ENCODE measurements at places on chromosomes 5 and 9. TPM values are rescaled to one million over a fixed set of nuclear protein-coding genes. Genes with fewer than 3 reads are reported as not detected.

DNA sequence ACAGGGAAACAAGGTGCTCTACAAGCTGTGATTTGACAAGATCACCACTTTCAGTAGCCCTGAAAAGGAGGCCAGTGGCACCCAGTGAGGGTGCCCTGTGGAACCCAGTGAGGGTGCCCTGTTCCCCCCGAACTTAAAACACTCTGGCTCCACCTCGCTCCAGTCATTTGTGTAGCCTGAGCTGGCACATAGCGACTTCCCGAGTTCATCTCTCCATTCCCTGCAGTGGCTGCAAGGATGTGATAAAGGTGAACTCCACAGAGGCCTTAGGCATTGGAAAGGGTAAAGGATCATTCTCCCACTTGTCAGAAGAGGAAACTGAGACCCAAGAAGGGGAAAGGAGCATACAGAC lies 21.9 kb upstream of the ANXA6 start:
- no peak for DNase-seq

DNA sequence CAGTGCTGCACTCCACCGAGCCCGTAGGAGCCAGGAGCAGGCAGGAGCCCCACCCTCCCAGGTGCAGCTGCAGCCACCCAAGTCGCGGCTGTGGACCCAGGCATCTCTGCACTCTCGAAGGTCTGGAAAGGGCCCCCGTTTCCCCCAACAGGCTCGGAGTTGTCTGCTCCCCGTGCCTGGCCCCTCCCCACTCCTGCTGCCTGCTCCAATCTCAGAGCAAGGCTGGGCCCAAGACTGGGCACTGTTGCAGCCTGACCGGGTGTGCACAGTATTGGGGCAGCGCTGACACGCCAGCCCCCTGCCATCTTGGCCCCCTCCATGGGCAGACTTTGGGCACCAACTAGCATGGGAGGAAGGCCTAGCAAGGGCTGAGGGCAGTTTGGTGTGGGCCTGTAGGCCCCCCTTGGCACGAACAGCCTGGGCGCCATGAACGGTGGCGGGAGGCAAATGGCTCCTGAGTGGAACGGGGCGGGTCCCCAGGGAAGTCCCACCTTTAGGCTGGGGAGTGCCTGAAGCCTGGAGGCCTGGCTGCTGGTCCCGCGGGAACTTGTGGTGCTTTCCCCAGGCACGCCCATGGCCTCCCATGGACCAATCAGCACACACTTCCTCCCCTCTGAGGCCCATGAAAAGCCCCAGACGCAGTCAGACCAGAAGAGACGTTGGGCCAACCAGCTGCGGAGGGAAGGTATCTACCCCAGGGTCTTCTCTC lies 60.4 kb downstream of the PSAT1 start:
- DNase-seq: no peak

GRCh38 chr5:151123897-151124751 lies 33.5 kb downstream of the ANXA6 start:
- DNase-seq: peak; percentile 39

GRCh38 chr9:121349009-121349408 lies 21.0 kb downstream of the STOM start:
- no peak for DNase-seq

Gene HSDL2
- 65.8 TPM for total RNA-seq

Gene SIMC1
- 6.9 TPM for total RNA-seq

DNA sequence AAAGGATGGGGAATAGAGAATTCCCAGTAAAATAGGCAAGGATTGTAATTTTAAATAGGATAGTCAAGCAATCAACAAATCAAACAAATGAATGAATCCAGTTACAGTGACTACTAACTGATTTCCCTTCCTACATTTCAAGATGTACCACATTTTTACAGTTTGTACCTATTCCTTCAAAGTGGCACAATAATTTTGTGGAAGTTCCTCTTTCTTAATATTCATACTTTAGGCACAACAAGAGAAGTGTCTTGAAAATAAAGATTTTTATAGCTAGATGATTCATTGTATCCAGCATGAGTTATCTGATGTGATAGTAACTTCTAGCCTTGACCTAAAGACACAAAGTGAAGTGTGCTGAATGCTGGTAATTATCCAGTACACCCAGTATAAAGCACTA lies 122.2 kb upstream of the ACOT12 start:
- DNase-seq: no peak

Gene ERGIC1
- total RNA-seq: 134 TPM

DNA sequence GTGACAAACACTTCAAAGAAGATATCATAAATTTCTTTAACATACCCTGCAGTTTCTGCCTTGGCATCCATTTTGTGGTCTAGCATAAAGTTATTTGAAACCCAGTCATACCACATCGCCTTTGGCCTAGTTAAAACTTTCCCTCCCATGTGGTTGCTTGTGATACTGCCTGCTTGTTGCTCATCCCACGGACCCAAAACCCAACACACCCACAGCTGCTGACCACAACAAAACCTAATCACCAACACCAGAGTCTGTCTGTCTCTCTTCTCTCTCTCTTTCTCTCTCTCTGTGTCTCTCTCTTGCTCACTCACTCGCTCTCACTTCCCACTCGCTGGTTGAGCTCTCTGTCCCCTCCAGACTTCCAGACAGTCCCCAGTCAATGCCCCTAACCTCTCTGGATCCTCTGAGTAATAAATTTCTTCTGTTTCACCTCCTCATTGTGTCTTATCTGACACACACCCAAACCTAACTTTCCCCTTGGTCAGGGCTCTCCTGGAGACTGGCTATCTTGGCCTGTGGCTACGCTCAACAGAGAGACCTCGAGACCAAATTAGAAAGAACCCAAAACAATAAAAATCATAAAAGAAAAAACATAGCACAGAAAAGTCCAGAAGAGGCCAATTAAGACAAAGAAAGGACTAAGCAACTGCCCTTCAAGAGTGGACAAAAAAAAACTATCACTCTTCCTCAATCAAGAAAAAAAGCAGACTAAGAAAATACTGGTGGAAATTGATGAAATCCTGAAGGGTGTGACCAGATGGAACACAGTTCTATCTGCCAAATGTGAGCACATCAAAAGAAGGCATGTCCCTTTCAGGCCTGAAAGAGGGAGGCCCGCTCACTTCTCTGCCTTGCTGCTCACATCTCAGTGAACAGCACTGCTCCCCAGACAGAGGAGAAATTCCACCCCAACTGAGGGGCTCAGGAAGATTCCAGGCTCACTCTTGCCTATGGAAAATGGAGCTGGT lies 41.5 kb downstream of the TTLL11 start:
- peak; percentile 68 for DNase-seq

GRCh38 chr5:141349917-141350619 lies at the start of gene PCDHGB1:
Gene PCDHGB1, plus strand, starts transcription at chr5:141350099. Its CDS starts 162 bp downstream, at chr5:141350261.
- peak; percentile 71 for DNase-seq

- DNase-seq: no peak
Observed at GRCh38 chr5:87686975-87687374, 274.2 kb upstream of the CCNH start.

- no peak for DNase-seq
Observed at GRCh38 chr5:165086465-165086864, 1581.0 kb downstream of the MAT2B start.

DNA sequence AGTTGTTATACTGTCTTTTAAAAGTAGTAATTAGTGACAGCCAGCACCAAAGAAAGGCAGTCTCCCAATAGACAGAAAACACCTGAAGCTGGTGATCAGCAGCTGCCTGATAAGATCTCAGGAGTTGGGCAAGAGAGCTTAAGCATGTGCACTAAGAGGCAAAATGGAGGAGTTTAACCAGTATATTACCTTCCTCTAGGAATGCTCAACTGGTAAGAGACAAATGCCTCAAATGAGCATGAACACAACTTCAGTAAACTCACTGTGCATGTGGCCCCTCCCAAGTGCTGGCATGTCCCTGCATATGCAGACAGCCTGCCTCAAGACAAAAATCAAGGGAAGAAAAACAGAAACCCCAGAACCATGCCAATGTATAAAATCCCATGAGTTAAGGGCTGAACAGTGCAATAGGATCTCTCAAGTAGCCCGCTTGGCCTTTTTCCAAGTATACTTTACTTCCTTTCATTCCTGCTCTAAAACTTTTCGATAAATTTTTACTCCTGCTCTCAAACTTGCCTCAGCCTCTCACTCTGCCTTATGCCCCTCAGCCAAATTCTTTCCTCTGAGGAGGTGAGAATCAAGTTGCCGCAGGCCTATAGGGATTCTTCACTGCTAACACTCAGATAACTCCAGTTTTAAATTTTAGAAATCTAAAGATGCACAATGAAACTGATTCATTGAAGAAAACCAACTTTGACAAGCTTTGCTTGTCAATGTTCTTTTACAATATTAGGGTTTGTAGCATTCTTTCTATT lies 724.8 kb upstream of the RIOK2 start:
- no peak for DNase-seq

Gene RXRA
- 8.1 TPM for total RNA-seq

- no peak for DNase-seq
Observed at GRCh38 chr9:88995627-88996026, 4.4 kb downstream of the S1PR3 start.

DNA sequence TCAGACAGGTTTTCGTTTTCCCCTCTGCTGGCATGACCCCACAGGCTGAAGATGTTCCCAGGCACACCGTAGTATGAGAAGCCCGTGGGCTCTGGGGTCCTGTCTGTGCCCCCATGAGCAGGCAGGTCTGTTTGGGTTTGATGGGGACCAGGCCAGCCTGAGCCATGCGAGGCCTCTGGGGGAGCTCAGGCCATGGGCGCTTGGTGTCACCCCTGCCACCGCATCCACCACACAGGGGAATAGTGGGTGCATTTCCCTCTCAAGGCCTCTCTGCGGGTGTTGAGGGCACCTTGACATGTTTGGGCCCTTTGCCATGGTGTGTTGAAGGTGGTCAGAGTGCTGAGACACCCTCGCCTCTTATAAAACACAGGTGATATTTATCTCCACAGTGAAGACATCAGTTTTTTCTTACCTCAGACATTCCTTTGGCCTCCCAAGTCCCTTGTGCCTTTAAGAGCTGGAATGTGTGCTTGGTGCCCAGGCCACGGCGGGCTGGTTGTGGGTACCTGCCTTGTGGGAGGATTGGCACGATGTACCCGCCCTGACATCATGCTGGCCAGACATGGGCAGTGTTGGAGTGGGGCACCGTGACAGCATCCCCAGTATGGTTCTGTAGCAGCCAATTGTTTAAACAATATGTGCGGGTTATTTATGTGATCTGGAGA lies 68.3 kb downstream of the WNK2 start:
- DNase-seq: no peak

DNA sequence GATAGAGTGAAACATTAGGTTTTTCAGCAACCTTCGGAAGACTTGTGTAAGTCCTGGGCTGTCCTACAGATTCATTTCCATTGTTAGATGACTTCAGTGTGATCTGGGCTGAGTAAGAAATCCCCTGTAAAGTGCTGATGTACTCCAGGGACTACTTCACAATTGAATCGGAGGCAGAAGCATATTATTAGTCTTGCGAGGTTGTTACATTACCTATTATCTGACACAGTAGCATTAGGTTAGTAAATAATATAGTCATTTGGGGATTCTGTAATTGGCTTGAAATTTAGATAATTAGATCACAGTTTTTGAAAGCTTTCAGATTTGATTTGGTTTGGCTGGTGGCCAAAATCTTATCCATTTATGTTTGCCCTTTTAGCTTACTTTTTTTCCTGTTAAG lies 62.4 kb downstream of the DMRT1 start:
- DNase-seq: no peak

DNA sequence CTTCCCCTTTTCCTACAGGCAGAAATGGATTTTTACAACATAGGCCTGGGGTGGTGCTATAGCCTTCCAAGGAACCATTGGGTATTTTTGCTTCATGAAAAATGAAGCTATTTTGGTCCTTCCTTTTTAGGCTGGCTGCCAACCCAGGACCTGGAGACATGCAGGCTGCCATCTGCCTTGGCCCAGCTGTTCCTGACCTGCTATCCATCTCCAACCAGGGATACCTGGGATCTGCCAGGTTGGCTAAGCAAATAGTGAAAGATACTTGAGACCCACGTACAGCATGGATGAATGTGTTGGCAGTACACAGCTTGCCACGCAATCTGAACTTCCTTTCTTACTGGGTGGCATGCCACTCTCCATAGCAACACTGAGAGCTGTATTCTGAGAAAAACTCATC lies 31.1 kb downstream of the MRPS27 start:
- no peak for DNase-seq

DNA sequence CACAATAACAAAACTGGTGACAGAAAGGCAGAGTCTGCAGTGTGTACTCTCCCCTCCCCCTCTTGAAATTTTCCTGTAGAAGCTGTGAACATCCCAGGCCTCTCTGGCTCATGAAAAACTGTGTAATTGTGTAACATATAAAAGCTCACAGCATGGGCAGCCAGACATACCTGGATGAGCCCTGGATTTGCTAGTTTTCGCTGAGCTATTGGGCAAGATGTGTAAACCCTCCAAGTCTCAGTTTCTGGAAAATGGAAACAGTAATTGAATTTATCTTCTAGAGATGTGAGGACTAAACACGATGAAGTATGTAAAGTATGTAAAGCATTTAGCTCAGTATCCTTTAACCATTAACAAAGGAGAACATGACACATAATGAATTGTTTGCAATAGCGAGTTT lies 143.2 kb upstream of the ANKH start:
- peak; percentile 38 for DNase-seq

DNA sequence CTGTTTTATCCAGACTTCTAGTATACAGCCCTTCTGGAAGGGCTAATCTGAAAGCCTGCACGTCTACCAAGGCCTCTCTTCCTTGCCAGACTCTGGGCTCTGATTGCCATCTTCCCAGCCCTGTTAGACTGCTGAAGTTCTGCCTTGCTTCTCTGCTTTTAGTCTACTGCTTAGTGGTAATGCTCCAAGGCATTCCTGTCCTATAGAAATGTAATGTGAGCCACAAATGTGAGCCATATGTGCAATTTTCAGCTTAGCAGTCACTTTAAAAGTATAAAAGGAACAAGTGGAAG lies 32.1 kb downstream of the WNK2 start:
- DNase-seq: no peak

- DNase-seq: no peak
Observed at GRCh38 chr5:107301999-107302398, 368.7 kb downstream of the EFNA5 start.

DNA sequence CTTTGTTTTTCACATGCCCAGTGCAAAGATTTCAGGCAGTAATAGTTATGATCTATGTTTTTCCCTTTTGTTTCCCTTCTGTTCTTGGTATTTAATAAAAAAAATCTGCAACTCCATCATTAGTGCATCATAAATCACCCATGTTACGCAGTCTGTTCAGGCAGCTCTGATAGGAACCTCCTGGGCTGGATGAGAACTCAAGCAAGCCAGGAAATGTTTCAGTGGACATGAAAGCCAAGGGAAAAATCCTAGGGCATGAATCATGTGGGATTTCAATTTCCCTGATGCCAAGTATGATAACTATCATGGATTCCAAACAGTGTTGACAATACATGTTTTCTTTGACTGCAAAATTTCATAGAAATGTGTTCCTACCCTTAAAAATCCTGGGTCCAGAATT lies 119.7 kb upstream of the TARS1 start:
- DNase-seq: peak; percentile 98

DNA sequence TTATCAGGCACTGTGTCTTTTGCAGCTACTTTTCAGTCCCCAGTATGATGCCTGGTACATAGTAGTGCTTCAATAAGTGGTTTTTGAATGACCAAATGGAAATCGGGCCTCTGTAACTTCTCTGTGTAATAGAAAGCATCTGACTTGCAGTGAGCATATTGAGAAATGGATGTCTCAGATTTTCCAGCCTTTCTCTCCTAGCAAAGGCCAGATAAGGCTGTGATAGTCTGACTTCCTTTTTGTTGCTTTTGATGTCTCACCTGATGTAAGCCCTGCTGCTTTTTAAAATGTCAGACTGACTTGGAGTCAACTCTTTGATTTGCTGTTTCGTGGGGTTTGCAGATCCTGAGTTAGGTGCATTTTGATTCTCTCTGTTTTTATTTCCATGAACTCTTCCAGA lies 590.0 kb upstream of the ZNF608 start:
- DNase-seq: no peak

- no peak for DNase-seq
Observed at GRCh38 chr9:137705906-137706305, 87.1 kb downstream of the EHMT1 start.

Gene FUT7
- not detected for total RNA-seq
